ENCODE measurements at places on chromosomes 7 and 10.
A peak's percentile ranks its signal among the peaks of the same experiment; 100 is the strongest.

GRCh38 chr7:26782501-26782900 is 81.9 kb downstream of the SKAP2 start:
- no peak for DNase-seq

GRCh38 chr10:104306897-104307296 is 31.4 kb downstream of the ITPRIP start:
- no peak for DNase-seq

DNA sequence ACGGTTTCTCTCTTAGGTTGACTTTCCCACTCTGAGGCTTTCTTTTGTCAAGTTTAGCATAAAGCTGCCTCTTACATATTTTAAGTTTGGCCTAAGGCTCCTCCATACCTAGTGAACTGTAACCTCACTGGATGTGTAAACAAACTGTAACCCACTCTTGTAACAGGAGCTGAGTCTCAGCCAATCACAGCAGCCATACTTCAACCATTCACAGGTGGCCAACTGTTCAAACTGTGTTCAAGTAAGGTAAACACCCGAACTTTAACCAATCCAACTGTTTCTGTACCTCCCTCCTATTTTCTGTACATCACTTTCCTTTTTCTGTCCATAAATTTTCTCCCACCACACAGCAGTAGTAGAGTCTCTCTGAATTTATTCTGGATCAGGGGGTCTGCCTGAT is 7.7 kb upstream of the NRBF2 start:
- no peak for DNase-seq

DNA sequence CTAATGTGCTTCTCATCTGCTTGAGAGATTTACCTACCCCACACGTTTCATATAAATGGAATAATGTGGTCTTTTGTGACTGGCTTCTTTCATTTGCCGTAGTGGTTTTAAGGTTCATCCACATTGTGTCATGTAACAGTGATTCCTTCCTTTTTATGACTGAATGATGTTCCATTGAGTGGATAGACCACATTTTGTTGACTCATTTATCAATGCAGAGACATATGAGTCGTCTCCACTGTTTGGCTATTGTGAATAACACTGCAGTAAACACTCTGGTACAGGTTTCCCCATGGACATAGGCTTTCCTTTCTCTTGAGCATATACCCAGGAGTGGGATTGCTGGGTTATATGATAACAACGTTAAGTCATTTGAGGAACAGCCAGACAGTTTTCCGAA is 2.0 kb upstream of the AOC1 start:
- no peak for DNase-seq

GRCh38 chr10:100912013-100912604 is 654 bp upstream of the SLF2 start:
- DNase-seq = no peak

DNA sequence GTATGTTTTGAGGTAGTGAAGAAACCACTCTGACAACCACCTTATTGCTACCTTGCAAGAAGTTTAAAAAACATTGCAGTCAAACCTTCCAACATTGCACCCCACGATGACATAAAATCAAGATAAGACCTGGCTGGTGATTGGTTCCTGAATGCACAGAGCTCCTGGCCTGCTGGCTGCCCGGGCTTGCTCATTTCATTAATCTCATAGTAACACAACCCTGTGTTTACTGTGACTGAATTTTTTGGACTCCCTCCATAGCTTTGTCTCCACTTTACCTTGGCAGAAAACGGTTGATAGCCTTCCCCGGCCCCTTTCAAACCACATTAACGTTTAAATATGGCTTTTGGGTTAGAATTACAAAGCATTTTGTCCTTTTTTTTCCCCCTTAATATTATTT is 27.5 kb downstream of the VWA2 start:
- no peak for DNase-seq

DNA sequence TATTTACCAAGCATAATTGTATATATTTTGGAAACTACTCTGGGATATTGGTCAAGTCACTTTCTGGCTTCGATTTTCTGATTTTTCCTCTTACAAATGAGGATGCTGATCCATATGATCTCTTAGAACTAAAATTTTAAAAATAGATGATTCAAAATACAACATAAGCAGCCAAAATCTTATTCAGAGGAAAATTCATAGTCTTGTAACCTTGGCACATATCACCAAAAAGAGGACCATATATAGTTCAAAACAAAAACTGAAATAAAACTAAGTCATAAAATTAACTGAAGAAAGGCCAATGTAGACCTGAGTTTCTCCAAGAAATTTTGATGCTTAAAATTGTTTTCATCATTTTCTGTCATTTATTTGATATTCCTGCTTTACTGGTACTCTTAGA is 768.3 kb downstream of the SORCS3 start:
- DNase-seq = no peak

DNA sequence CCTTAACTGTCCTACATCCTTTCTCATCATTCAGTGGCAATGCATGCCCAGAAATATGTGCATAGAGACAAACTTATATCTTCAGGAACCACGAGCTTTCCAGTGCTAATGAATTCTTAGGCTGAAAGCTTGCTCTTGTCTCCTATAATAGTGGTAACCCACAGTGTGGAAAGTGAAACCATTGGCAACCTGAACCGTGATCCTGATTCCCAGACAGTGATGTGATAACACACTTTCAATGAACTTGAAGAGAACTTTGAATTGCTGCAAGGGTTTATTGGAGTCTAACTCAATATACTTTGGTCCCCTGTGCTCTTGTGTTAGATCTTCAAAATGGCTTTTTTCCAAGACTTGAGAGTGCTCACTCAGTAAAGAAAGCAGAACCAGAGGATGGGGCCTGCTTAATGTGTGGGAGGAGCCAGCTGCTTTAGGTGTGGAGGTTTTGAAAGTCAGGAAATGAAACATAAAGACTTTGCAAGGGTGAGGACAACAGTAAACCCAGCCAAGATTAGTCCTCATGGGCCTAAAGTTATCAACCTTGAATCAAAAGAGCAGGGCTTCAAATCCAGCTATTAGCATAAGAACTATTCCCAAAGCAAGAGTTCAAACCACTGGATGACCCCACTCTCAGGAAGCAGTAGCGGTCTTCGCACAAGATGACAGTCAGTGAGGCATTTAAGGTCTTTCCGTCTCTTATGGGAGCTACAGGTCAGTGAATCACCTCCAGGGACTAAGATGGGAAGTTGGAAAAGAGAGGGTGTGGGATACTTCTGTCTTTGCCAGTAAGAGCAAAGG is 332.4 kb upstream of the NRP1 start:
- no peak for DNase-seq

GRCh38 chr7:65004575-65004974 is 1.9 kb downstream of the ERV3-1 start:
- DNase-seq = no peak

GRCh38 chr7:111486472-111487142 is 75.7 kb downstream of the IMMP2L start:
- peak; percentile 13 for DNase-seq

DNA sequence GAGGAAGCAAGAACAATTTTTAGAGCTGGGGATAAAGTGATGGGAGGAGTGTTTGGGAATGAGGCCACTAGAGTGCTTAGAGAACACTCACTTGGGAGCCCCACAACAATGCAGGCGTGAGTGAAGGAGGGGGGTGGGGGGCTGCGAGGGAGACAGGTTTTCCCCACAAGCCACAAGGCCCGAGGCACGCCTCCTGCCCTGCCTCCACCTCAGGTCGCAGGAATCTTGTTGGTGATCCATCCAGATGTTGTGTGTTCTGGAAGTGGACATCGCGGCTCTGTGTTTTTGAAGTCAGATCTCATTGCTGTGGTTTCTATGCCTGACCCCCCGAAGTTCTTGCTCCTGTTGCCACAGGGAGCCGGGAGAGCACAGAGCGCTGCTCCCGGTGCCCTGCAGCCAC is 178.0 kb upstream of the BMPER start:
- no peak for DNase-seq

- DNase-seq = no peak
Measured at GRCh38 chr7:116180302-116180701, 30.0 kb upstream of the TES start.

- no peak for DNase-seq
Measured at GRCh38 chr7:36748017-36748487, 23.8 kb upstream of the AOAH start.

DNA sequence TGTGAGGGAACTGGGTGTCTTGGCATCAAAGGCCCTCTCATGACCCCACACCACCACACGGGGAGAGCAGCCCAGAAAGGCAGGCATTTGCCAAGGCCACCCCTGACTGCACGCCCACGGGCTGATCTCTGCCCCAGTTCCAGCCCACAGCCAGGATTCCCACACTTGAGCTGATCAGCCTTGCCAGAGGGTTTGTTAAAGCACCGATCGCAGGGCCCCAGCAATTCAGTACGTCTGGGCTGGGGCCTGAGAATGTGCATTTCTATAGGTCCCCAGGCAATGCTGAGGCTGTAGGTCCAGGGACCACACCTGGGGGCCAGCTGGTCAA is 103.9 kb downstream of the TNS3 start:
- DNase-seq = no peak

- no peak for DNase-seq
Measured at GRCh38 chr7:47587351-47587750, 5.4 kb upstream of the TNS3 start.

GRCh38 chr7:127838816-127839415 is 186.9 kb downstream of the SND1 start:
- DNase-seq = no peak

- DNase-seq = no peak
Measured at GRCh38 chr7:43392638-43393330, 190.1 kb upstream of the STK17A start.

GRCh38 chr7:15007507-15007906 is 105.0 kb upstream of the DGKB start:
- no peak for DNase-seq

DNA sequence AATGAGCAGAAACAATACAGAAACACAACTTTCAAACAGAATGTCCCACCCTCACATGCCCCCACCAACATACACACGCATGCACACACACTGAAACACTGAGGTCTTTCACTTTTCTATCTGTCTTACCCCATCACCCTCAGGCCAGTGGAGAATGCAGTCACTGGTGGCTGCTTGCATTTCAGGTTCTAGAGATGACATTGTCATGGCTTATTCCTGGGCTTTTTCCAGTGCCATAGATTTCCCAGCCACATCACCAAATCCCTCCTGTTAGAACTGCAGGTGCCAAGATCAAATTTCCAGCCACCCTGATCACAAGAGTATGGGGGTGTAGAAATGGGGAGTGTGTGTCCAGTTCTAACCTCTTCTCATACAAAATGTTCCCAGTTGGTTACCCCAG is 68.4 kb downstream of the CACNA2D1 start:
- no peak for DNase-seq

DNA sequence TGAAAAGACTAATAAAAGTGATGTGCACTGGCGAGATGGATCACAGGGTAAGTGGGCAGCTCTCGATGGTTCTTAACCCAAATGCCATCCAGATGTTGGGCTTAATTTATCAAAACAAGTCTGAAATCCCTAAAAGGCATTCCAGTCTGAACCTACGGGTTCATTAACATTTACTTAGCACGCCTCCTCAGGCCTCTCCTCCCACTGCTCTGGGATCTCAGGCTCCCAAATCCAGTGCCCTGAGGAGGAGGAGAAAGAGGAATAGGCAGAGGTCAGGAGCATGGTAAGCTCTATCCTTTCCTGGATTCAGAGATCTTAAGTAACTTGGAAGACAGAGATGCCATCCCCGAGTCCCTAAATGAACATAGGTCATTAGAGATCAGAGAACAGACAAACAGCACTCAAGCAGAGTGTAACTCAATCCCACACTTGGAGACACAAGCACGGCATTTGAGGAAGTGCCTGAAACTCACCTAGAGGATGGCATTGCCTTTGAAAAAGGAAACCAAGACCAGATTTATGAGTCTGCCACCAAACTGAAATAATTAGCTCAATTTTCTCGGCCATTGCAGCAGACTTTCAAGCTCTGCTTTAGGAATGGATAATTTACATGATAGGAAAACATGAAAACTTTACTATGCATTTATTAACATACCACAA is 140.9 kb downstream of the CXCL12 start:
- DNase-seq = no peak

GRCh38 chr7:12431886-12432556 is 28.4 kb upstream of the VWDE start:
- no peak for DNase-seq

- DNase-seq = no peak
Measured at GRCh38 chr10:46557319-46558121, 1.1 kb upstream of the GPRIN2 start.

- DNase-seq = no peak
Measured at GRCh38 chr10:69955211-69955805, 97.3 kb upstream of the MACROH2A2 start.

DNA sequence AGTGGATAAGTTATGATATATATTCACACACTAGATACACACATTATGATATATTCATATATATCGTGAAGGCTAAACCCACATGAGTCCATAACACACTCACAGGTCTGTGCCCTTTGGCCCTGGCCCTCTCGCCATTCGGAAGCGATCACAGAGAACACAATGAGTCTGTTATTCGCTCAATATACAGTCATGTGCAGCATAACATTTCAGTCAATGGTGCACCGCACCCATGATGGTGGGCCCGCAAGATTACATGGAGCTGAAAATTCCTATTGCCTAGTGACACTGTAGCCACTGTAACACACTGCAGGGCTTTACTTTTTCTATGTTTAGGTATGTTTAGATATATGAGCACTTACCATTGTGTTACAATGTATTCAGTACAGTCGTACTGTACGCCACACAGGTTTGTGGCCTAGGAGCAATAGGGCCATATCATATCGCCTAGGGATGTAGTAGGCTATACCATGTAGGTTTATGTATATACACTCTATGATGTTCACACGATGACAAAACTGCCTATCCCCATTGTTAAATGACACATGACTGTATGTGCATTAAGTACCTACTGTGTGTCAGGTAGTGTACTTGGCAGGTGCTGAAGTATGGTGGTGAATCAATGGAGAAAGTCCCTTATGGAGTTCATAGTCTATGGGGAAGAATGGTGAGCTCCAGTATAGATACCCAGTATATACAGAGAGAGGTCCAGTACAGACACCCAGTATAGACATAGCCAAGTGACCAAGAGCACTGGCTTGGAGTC is 198.8 kb upstream of the KLF14 start:
- no peak for DNase-seq

DNA sequence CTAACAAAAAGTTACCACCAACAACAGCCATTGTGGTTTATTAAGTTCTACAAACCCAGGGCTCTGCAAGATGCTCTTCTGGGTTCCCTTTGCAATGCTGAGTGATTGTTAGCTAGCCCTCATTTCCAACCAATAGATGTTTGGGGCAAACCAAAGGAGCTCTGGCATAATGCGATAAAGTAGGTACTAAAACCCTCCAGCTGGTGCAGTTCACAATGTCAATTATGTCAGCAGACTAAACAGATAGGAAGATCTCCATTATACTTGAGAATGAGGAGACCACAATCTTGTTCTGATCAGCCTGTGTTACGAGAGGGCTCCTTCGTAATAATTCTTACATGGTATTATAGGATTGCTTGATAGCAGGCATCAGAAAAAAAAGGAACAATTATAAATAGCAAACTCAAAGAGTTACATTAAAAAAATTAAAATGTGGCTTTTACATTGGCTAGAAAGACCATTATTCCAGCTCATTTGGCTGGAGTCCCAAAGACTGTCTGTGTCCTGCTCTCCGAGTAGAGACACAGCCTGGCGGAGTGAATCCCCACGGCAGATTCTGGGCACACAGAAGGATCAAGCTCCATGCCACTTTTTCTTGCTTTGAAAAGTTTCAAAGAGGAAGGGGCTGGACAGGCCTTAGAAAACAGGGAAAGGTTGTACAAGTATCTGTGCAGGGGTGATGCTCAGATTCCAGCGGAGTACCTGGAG is 93.8 kb downstream of the ZRANB1 start:
- no peak for DNase-seq

GRCh38 chr10:13684252-13684791 is 97.6 kb downstream of the PRPF18 start:
- no peak for DNase-seq

Measured in AG09309 (cell line).